ENCODE measurements at places on chromosomes 7 and 10.

GRCh38 chr7:79221211-79221610 lies 232.3 kb downstream of the MAGI2 start:
- no peak for DNase-seq

- DNase-seq, result no peak
These were observed 9.6 kb upstream of the CCM2 start for GRCh38 chr7:44990109-44991023.

DNA sequence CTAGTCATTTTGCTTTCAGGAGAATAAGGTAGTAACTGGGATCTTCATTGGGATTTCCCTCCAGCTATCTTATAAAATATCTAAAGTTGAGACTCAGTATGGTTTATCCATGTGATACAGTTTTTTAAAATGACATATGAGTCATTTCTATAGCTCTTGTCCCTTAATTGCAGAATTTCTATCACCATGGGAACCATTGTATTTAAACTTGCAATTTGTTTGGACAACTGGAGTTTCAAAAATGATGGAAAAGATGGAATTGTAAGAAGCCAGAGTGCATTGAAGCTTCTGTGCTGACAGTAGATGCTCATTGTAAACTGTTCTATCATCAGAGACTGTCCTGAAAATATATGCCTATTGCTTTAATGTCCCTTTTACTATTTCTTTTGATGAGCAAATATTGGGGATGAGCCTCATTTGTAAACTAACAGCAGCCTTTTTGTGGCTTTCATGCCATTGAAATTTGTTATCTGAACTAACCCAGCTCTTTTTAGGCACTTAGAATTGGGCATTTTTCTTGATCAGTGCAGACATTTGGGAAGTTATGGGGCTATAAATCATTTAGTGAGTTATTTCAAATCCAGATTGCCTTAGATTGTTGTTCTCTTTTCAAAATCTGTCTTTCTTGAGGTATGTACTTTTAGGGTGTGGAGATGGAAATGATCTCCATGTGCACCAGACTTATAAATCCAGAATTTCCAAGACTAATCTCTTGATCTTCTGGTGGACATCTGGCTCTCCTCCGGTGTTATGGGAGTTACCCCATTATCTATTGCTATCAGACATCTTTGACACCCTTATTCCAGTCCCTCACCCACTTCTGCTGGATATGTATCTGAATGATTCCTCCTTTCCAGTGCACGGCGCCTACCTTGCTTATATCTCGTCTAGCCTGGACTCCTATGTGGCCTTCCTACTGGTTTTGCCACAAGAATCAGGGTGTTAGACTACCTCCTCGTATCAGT lies 159.0 kb downstream of the SND1 start:
- DNase-seq, result no peak

DNA sequence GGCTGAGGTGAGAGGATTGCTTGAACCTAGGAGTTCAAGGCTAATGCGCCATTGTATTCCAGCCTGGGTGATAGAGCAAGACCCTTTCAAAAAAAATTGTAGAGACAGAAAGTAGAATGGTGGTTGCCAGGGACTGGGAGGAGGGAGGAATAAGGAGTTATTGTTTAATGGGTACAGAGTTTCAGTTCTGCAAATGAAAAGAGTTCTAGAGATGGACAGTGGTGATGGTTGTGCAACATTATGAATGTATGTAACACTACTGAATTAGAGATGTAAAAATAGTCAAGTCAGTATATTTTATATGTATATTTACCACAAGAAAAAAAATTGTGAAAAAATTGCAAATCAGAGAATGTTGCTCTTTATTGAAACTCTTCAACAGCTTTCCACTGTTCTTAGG lies 266.5 kb upstream of the NPY start:
- DNase-seq, result no peak

GRCh38 chr7:45057878-45058277 lies 30.9 kb downstream of the NACAD start:
- no peak for DNase-seq

DNA sequence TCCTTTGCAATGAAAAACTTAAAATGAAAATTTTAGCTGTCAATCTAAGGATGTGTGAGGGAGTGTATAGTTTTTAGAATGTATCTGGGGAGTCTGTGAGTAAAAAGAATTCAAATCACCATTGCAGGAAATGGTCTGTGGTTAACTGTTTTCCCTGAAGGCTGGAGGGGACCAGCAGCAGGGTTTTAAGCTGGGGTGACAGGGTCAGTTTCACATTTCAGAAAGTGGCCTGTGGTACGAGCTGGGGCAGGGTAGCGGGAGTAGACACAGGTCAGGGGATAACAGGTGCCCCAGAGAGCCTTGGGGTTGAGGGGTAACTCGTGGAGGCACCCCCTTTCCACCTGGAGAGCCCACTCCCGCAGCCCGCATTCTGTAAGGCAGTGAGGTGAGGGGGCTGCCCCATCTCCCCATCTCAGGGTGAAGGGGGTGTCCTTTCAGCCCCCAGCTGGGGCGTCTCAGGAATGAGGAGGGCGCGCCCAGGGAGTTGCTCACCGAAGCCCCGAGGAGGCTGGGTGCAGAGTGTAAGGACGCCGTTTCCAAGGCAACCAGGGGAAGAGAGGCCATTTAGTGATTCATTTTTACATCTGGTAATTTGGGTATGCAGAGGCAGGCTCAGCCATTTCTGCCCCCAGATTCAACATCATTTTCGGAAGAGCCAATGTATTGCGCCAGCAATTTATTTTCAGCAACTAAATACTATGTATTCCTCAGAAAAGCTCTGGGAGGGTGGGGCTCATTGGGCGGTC lies 168.9 kb downstream of the SLIT1 start:
- no peak for DNase-seq

DNA sequence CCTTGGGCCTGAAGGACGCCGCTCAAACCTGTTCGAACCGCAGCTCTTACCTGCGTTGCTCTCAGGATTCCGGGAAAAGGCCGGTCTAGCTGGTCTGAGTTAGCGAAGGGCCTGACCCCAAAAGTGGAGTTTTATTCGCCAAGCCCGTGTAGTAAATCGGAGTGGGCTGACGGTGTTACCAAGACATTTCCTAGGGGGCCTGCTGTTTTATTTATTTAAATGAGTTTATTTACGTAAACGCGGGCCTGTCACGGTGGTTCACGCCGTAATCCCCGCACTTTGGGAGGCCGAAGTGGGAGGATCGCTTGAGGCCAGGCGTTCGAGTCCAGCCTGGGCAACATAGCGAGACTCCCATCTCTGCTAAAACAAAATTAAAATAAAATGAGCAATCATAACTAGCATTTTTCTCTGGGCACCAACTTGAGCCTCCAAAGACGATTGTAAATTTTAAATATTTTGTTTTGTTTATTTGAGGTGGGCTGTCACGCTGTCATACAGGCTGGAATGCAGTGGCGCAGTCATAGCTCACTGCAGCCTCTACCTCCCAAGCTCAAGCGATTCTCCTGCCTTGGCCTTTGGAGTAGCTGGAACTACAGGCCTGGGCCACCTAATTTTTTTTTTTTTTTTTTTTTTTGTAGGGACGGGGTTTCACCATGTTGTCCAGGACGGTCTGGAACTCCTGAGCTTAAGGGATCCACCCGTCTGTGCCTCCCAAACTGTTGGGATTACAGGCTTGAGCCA lies 903 bp downstream of the ZNF655 start:
- no peak for DNase-seq

Data from activated CD8-positive, alpha-beta memory T cell treated with anti-CD3 and anti-CD28 coated beads for 1 hour (primary cell).